Hepatocyte (in vitro differentiated cells): ENCODE measurements at places on chromosomes 12 and 14. TPM values are rescaled to one million over a fixed set of nuclear protein-coding genes. Genes with fewer than 3 reads are reported as not detected.

DNA sequence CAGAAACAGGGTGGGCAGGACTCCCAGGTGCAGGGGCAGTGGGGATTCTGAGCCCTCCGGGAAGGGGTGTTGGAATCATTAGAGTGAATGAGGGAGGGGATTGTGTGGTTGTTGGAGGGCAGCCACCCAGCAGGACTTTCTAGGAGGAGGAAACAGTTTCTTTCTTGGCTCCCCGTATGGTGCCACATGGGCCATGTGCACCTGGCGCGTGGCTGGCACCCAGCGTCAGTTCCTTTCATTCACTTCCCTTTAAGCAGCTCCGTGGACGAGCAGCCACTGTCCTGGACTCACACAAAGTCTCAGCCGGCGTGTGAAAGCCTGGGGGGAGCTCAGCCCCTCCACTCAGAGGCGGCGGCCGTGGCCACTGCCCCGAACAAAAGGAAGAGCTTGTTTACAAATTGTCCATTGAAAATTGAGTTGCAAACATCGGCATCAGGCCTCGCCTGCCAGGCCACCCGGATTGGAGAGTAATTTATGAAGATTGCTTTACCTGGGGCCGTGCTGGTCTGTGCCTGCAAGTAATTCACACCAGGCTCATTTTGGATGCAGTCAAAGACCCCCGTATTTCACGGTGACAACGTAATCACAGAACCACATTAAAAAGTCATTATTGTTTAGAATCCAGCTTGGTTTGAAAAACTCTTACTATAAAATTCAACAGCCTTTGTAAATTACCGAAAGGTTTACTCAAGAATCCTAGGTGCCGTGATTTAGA lies 101.7 kb upstream of the C14orf180 start:
- no peak overlapping the region for H3K4me3 ChIP-seq
- no peaks in the 10 kb centered on the region for H3K27me3 ChIP-seq
- H3K4me1 ChIP-seq = no peaks in the 10 kb centered on the region
- no peak overlapping the region for H3K27ac ChIP-seq
- H3K36me3 ChIP-seq = no peaks in the 10 kb centered on the region
- DNase-seq = no peak

- DNase-seq = no peak
- H3K27ac ChIP-seq = no peak overlapping the region
- peaks cover 24% of the 10 kb centered on the region for H3K4me1 ChIP-seq
- H3K27me3 ChIP-seq = no peaks in the 10 kb centered on the region
- no peaks in the 10 kb centered on the region for H3K36me3 ChIP-seq
Observed at GRCh38 chr12:124769163-124769530, 94.5 kb downstream of the SCARB1 start.

- H3K4me3 ChIP-seq = no peak overlapping the region
- H3K4me1 ChIP-seq = peaks cover 10% of the 10 kb centered on the region
- no peak for DNase-seq
Observed at GRCh38 chr12:114392909-114393308, 13.0 kb downstream of the TBX5 start.

- DNase-seq = no peak
- H3K27ac ChIP-seq = no peak overlapping the region
- no peaks in the 10 kb centered on the region for H3K27me3 ChIP-seq
- peaks cover 8% of the 10 kb centered on the region for H3K4me1 ChIP-seq
Observed at GRCh38 chr14:104346608-104347007, 208.2 kb downstream of the KIF26A start.

The NFATC4 gene
- 37.8 and 45.0 TPM in 2 replicates for total RNA-seq
